Tibial nerve (tissue), 4 donors: ENCODE measurements at places on chromosomes 1 and 21. TPM values are rescaled to one million over a fixed set of nuclear protein-coding genes. Genes with fewer than 3 reads are reported as not detected.

The KLF17 gene
- total RNA-seq = not detected

The PRDX6 gene
- 404 TPM for total RNA-seq

The CYP4Z1 gene
- total RNA-seq = 8.6 TPM

The CFHR1 gene
- not detected for total RNA-seq

The C1QA gene
- 174 TPM for total RNA-seq

The HTR1D gene
- total RNA-seq = 0.30 TPM

The HCN3 gene
- 2.7 TPM for total RNA-seq

The ANGPTL1 gene
- total RNA-seq = 29.7 TPM

GRCh38 chr1:40839943-40840335 lies 22.2 kb downstream of the CITED4 start:
- no peak for DNase-seq
- H3K4me1 ChIP-seq = no peaks in the 10 kb centered on the region
- no peak overlapping the region for H3K4me3 ChIP-seq
- no peaks in the 10 kb centered on the region for H3K36me3 ChIP-seq
- no peak overlapping the region for H3K27ac ChIP-seq
- H3K27me3 ChIP-seq = no peaks in the 10 kb centered on the region

GRCh38 chr1:147565189-147565980 lies 24.1 kb downstream of the BCL9 start:
- no peaks in the 10 kb centered on the region for H3K27me3 ChIP-seq
- H3K36me3 ChIP-seq = no peaks in the 10 kb centered on the region
- no peak overlapping the region for H3K27ac ChIP-seq
- DNase-seq = no peak
- no peak overlapping the region for H3K4me3 ChIP-seq
- H3K4me1 ChIP-seq = no peaks in the 10 kb centered on the region

GRCh38 chr1:163120372-163120771 lies 51.2 kb downstream of the RGS4 start:
- no peak for DNase-seq
- no peak overlapping the region for H3K27ac ChIP-seq
- H3K27me3 ChIP-seq = no peaks in the 10 kb centered on the region
- no peaks in the 10 kb centered on the region for H3K4me1 ChIP-seq
- no peaks in the 10 kb centered on the region for H3K36me3 ChIP-seq
- H3K4me3 ChIP-seq = no peak overlapping the region

DNA sequence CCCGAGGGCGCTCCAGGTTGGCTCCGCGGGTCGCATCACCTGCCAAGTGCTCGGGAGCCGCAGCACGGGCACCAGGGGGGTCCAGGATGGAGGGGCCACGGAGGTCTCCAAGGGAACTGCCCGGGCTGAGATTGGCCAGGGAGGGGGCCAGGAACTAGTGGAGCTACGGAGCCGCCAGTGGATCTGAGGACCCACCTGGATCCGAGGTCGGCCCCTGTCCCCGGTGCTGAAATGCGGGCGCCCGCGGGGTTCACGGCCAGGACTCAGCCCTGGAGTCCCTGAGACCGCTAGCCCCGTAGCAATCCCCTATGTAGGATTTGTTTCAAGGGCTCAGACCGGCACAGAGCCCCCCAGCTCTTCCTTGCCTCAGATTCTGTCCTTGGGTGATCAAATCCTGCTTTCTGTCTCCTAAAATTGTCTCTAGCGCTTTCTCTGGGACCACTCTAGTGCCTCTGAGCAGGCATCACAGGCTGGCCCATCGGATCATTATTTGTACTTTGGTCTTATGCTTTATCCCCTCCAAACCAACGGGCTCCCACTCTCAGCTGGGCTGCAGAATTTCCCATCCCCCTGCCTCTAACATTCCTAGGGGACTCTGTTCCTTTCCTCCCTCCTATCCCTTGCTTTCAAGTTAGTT lies 27.3 kb downstream of the KIAA2013 start:
- no peak overlapping the region for H3K4me3 ChIP-seq
- no peak for DNase-seq
- no peak overlapping the region for H3K27ac ChIP-seq
- H3K27me3 ChIP-seq = no peaks in the 10 kb centered on the region

GRCh38 chr1:89149229-89149628 lies 23.3 kb upstream of the GBP2 start:
- no peaks in the 10 kb centered on the region for H3K27me3 ChIP-seq
- no peak overlapping the region for H3K4me3 ChIP-seq
- no peak overlapping the region for H3K27ac ChIP-seq
- peaks cover 10% of the 10 kb centered on the region for H3K4me1 ChIP-seq
- DNase-seq = no peak

GRCh38 chr1:9078015-9078751 lies 8.7 kb upstream of the SLC2A5 start:
- no peaks in the 10 kb centered on the region for H3K27me3 ChIP-seq
- H3K27ac ChIP-seq = no peak overlapping the region
- DNase-seq = no peak
- no peaks in the 10 kb centered on the region for H3K36me3 ChIP-seq

GRCh38 chr1:41713141-41713540 lies 205.6 kb downstream of the HIVEP3 start:
- H3K36me3 ChIP-seq = no peaks in the 10 kb centered on the region
- no peak for DNase-seq
- H3K4me1 ChIP-seq = no peaks in the 10 kb centered on the region
- H3K27ac ChIP-seq = no peak overlapping the region

DNA sequence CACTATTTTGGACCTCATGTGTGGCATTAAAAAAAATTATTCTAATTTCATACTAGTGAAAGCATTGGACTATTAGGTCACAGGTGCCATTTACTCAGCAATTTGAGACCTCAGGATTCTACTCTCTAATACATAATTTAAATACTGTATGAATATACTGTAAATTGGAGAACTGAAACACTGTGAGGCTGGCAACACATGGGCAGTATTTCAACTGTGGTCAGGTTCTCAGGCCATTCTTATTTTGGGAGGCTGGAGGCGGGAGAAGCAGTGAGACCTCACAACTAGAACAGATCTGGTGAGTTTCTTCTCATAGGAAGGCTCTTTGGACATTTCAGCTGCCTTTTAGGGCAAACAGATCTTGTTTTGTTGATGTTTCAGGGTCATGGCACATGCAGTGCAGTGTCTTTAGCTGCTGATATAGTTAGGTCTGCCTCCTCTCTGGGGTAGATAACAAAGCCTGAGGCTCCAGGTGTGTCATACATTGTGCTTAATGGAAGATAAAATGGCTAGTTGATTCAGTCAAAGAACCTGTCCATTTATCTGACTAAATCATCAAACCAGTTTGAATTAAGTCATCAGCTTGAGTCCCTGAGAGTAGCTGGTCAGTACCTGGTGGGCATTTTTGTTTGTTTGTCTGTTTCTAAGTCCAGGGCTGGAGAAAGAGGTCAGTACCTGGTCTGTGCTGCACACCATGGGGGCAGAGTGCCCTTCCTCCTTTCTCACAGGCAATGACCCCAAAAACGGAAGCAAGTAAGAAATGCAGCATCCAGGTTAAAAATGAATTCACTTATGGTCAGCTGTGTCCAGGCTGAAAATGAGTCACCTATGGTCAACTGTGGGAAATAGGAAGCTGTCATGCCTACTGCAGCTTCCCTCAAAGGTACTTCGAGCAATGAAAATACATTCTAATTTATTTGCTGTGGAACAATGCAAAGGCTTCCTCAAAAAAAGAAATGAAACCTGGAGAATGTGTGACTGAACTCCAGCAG lies 216.2 kb downstream of the SDCCAG8 start:
- no peak overlapping the region for H3K27ac ChIP-seq
- H3K4me1 ChIP-seq = no peaks in the 10 kb centered on the region
- no peak for DNase-seq
- H3K27me3 ChIP-seq = no peaks in the 10 kb centered on the region

- no peak overlapping the region for H3K4me3 ChIP-seq
- DNase-seq = no peak
- H3K27me3 ChIP-seq = no peaks in the 10 kb centered on the region
- peaks cover 17% of the 10 kb centered on the region for H3K4me1 ChIP-seq
- H3K27ac ChIP-seq = no peak overlapping the region
- H3K36me3 ChIP-seq = no peaks in the 10 kb centered on the region
Observed at GRCh38 chr1:225769687-225770086, 7.9 kb upstream of the SRP9 start.

DNA sequence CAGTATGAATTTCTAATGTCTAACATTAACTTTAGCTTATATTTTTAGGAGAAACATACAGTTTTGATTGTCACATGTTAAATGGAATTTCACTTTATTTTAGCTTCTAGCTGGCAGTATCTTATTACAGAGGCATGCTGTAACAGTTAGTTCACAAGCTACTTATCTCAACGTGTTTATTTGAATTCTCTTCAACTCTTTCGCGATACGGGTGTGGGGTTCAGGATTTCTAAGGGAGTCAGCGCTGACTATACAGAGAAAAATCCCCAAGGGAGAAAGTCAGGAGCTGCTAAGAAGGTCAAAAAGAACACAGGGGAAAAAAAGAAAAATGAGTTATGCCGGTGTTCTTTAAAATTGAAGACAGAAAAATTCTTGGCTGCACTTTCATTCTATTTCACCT lies 296.2 kb downstream of the VAV3 start:
- no peaks in the 10 kb centered on the region for H3K36me3 ChIP-seq
- no peaks in the 10 kb centered on the region for H3K27me3 ChIP-seq
- H3K27ac ChIP-seq = no peak overlapping the region
- H3K4me3 ChIP-seq = no peak overlapping the region
- no peaks in the 10 kb centered on the region for H3K4me1 ChIP-seq

DNA sequence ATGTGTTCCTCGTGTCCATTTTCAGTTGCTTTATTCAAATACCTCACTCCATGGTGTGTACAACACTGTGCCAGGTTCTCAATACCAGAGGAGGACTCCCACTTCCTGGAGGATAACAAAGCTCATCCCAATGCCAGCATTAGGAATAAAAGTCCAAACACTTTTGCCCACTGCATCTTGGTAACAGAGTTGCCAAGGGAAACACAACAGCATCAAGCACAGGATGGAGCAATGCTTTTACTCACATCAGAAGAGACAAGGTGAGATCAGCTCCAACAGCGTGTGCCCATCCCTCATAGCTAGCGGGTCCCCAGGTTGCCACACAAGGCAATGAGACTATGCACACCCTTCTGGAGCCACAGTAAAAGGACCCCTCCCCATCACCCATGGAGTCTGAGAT lies 2.9 kb downstream of the KRTAP20-4 start:
- H3K27ac ChIP-seq = no peak overlapping the region
- DNase-seq = no peak
- H3K4me1 ChIP-seq = no peaks in the 10 kb centered on the region

GRCh38 chr1:117143172-117143571 lies 21.6 kb upstream of the TRIM45 start:
- H3K27ac ChIP-seq = no peak overlapping the region
- H3K36me3 ChIP-seq = no peaks in the 10 kb centered on the region

DNA sequence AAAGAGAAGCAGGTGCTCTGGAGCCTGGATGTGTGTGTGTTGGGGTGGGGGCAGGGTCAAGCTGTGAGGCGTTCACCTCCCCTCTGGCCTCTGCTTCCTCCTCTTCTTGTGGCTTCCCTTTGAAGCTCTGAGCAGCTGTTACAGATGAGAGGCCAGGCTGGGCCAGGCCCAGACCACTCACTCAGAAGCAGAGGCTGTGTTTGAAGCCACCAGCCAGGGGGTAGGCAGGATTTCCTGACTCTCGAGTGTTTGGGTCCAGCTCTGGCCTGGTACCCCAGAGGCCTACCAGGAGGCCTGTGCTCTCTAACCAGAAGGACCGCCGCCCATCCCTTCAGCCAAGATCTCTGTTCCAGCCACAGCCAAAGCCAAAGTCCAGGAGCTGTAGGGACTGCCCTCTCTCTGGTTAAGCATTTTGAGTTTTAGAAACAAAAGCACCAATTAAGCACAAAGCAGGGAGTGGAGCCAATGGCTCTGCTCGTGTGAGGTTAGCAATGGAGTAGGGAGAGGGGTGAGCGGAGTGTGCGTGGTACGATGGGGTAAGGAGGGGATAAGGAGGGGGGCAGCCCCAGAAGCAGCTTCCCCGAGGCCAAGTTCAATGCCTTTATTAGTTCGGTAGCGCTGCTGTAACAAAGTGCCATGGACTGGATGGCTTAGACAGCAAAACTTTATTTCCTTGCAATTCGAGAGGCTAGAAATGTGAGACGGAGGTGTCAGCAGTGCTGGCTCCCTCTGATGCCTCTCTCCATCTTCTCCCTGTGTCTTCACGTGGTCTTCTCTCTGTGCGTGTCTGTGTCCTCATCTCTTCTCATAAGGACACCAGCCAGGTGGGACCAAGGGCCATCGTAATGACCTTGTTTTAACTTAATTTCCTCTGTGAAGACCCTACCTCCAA lies 20.5 kb downstream of the RCSD1 start:
- H3K27me3 ChIP-seq = no peaks in the 10 kb centered on the region
- H3K4me1 ChIP-seq = peaks cover 41% of the 10 kb centered on the region
- DNase-seq = no peak
- no peaks in the 10 kb centered on the region for H3K36me3 ChIP-seq

DNA sequence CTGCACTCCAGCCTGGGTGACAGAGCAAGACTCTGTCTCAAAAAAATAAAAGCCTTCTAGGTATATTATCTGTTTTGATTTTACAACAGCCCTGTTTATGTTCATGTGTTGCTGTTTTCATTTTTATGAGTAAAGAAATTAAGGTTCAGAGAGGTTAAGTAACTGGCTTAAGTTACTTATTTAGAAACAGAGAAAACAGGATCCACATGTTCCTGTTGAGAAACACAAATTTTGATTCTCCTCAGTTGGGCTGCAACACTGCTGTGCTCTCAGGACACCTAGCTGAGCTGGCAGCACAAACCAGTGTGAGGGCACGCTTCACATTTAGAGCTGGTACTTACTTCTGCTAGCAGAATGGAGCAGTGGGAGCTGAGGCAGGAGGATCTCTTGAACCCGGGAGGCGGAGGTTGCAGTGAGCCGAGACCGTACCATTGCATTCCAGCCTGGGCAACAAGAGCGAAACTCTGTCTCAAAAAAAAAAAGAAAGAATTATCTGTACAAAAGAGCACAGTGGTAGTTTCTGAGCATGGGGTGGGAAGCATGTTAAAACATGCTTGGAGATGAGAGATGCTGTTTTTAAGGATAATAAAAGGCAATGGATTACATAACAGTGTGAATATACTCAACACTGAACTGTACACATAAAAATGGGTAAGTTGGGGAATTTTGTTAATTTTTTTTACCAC lies 2.4 kb downstream of the SPRTN start:
- no peak overlapping the region for H3K27ac ChIP-seq
- no peak overlapping the region for H3K4me3 ChIP-seq
- H3K4me1 ChIP-seq = peaks cover 1% of the 10 kb centered on the region
- no peaks in the 10 kb centered on the region for H3K36me3 ChIP-seq
- DNase-seq = no peak

DNA sequence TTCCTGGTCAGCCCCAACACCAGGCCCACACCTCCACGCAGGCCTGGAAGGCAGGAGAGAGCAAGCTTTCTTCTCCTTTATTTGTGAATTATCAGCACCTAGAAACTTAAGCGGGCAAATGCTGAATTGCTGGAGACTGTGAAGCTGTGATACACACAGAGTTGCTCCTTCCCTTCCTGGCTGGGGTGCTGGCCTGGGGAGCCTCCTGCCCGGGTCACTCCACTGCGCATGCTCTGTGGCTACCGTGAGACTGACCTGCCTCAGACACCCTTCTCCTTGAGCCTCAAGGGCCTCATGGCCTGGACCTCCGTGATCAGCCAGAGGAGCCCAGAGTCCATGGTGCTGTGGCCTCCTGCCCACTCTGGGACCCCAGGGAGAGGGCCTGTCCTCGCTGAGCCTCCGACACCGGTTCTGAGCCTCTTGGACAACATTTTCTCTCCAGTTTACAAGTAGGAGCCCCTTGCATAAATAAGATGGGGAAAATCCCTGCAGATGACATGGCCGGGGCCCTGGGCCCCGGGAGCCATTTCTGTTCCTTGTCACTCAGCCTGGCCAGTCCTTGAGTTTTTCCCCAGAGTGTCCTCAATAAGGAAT lies 18.0 kb downstream of the AGPAT3 start:
- H3K27me3 ChIP-seq = no peaks in the 10 kb centered on the region
- DNase-seq = no peak
- H3K4me3 ChIP-seq = no peak overlapping the region
- peaks cover 13% of the 10 kb centered on the region for H3K4me1 ChIP-seq
- H3K36me3 ChIP-seq = no peaks in the 10 kb centered on the region
